ENCODE measurements at places on chromosomes 13 and 19.

DNA sequence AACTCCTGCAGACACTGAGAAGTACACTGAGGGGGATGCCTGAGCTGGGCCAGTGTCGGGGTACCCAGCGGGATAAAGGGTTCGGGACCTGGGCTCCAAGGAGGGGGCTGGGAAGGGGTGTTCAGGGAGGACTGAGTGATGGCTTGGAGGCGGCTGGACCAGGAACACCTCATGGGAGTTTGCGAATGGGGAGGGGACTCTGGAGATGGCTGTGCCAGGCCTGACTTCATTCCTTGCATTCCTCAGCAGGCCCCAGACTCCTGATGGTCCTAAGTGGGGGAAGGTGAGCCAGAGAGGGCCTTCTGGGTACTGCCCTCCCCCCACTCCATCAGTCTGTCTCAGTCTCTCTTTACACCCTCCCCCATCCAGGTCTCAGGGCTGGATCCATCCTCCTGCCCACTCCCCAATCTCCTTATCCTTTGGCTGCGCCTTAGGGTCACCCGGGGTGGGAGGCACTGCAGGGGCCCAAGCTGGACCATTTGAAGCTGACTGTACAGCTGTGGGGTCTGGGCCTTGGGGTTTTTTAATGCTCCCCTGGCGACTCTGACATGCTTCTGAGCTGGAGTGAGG lies 13.8 kb downstream of the PAK4 start:
- DNase-seq = no peak

GRCh38 chr13:73141292-73141771 lies 82.5 kb downstream of the KLF5 start:
- DNase-seq = no peak

- DNase-seq = peak; percentile 97
Observed at GRCh38 chr19:48646001-48646721, at the start of gene CA11. TSS of gene CA11 (minus strand) at chr19:48646187. CDS start at chr19:48645632, 555 bp downstream.

DNA sequence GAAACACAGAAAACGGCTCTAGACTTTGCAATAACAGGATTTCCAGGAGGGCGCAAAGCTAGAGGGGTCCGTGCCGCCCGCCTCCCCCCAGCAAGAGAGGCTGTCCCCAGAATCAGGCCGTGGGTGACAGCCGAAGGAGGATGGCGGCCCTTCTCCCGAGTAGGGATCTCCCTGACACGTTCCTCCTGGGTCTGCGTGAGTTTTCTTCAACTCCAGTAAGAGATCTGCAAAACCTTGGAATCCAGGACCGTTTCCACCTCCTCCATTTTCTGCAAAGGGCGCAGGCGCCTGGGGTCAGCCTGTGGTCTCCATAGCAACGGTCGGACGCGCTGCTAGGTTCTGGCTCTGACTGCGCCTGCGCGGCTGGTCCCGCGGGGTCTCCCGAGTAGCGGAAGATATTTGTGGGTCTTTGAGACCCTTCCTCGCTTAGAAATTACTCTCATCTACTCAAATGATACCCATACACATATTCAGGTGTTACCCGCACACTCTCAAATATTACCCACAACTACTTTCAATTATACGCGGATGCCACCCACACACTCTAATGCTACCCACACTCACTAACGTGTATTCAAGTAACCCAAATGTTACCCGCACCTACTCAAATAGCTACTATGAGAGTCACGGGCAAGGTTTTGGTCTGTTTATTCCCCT lies 2.1 kb downstream of the PNMA8C start:
- peak; percentile 90 for DNase-seq

- no peak for DNase-seq
Observed at GRCh38 chr19:6987850-6988249, 33.4 kb downstream of the MBD3L2B start.

GRCh38 chr13:41610404-41610803 lies 153.1 kb downstream of the RGCC start:
- no peak for DNase-seq

DNA sequence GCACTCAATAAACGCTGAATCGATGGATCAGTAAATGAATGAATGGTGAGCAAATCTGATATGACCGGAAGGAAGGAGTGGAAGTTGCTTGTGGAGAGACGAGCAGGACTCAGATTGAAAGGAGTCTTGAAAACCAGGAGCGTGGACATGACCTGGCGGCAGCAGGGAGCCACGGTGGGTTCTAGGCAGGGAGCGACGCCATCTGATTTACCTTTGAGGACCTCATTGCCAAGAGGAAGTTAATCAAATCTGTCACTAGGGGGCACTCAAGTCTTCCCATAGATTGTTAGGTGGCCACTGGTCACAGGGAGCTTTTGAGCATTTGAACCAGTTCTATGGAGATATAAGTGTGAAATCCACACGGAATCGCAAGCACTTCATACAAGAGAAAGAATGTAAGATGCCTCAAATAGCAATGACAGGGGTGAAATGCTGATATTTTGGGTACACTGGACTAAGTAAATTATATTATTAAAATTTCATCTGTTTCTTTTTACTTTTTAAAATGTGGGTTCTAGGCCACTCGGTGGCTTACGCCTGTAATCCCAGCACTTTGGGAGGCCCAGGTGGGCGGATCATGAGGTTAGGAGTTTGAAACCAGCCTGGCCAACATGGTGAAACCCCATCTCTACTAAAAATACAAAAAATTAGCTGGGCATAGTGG lies 9.2 kb upstream of the FBN3 start:
- peak; percentile 57 for DNase-seq

DNA sequence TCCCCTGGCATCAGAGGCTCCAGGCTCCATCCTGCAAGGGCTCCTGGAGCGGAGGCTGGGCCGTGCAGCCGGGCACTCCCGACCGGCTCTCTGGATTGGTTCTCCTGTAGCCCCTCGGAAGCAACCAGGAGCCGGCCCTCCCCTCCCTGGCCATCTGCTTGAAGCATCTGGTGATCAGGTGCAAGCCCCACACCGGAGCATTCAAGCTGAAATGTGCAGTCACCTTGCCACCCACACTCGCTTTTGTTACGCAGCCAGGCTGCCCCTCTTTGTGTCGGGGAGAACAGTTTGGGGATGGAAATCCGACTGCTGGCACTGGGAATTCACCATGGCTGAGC lies 258.8 kb downstream of the ZNF536 start:
- DNase-seq = no peak

DNA sequence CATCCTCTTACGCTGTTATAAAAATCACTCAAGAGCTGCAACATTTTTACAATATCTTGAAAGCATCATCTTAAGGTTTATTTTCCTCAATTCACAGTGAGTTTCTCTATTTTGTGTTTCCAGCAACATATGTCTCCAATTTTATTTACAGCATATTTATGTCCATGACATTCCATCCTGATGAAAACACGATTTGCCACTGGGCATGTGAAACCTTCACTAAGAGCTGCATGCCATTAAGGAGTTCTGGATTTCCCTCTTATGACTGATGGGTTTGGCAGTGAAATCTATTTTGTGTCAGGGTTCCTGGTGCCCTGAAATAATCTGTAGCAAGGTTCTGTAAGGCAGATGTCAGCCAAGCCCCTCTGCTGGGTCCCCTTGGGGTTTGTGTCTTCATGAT lies 527.6 kb upstream of the KLF12 start:
- no peak for DNase-seq

DNA sequence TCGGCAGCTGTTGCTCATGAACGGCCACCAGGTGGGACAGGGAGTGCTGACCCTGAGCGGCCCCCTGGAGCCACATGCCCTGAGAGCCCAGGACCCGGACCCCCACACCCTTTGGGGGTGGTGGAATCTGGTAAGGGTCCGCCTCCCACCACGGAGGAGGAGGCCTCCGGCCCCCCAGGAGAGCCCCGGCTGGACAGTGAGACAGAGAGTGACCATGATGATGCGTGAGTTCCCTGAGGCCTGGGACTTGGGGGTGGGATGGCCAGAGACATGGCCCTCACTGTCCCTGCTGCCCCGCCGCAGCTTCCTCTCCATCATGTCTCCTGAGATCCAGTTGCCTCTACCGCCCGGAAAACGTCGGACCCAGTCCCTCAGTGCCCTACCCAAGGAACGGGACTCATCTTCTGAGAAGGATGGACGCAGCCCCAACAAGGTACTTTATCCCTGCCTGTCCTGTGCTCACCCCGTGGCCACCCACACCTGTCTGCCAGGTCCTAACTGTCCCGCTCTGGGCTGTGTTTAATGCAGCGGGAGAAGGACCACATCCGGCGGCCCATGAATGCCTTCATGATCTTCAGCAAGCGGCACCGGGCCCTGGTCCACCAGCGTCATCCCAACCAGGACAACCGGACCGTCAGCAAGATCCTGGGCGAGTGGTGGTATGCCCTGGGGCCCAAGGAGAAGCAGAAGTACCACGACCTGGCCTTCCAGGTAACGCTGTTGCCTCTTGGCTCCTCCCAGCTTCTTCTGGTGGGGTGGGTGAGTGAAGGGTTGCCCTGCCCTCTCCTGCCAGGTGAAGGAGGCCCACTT lies 14.7 kb upstream of the PRR19 start:
- no peak for DNase-seq

- no peak for DNase-seq
Observed at GRCh38 chr13:60575142-60575541, 178.1 kb downstream of the TDRD3 start.

Measured in endothelial cell (in vitro differentiated cells).